ENCODE measurements at places on chromosomes 6 and 20.

DNA sequence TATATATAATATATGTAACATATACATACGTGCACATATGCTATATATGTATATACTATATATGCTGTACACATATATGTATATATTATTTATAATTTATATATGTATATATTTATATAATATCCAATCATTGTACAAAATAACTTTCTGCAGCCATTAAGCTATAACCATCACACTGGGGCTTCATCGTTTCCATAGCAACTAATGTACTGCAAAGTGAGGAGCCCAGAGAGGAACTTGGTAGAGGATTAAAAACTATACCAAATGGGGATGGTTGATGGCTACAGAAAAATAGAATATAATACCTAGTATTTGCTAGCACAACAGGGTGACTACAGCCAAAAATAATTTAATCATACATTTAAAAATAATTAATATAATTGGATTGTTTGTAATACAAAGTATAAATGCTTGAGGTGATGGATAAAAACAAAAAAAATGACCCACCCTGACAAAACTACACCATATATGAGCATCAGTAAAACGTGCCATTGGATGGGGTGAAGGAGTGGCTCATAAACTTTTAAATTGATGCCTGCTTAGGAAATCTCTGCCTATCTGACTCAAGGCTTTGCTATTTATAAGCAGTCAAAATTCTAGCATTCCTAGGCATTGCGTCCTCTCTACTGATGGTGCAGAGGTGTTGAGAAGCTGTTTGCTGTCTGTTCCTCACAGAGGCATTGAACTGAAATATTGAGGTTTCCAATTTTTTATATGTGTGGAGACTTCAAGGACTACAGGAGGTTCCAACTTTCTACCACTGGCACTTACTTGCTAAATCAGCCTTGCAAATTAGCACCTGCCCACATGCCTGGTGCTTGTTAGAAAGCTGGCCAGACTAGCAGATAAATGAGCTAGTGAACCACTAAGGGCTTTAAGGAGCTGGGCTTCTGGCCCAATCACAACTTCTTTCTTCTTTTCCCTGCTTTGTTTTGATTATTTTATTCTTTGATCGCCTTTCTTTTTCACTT is 190.1 kb downstream of the SCP2D1 start:
- DNase-seq = no peak

- DNase-seq = peak; percentile 28
Observed at GRCh38 chr6:149045404-149045803, 272.1 kb upstream of the TAB2 start.

GRCh38 chr6:133350928-133351327 is 109.8 kb downstream of the EYA4 start:
- DNase-seq = no peak

DNA sequence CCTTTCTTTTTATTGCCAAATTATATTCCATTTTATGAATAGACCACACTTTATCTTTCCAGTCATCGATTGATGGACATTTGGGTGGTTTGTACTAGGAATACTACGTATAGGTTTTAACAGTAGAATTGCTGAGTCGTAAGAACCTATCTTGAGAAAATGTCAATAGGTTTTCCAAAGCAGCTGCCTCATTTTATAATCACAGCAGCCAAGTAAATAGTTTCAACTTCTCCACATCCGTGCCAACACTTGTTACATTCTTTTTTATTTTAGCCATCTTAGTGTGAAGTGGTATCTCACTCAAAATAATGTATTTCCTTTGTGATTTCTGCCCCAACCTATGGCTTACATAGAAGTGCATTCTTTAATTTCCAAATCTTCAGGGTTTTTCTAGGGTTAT is 479.2 kb downstream of the CDH26 start:
- no peak for DNase-seq

DNA sequence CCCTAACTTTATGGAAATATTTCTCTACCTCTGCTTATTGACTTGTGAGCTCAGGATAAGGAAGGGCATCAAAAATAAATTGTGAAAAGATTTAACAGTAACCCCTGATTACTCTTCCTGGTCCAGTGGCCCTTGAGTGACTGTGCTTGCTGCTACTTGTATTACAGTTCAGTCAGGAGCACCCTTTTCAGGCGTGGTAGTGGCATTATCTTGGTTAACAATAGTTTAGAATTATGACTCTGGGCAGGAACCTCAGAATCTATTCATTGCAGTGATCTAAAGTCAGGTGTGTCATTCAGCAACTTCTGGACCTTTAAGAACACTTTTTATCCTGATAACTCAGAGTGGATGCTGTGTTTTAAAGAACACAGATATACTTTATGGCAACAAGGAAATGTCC is 43.4 kb downstream of the FAM135A start:
- no peak for DNase-seq

DNA sequence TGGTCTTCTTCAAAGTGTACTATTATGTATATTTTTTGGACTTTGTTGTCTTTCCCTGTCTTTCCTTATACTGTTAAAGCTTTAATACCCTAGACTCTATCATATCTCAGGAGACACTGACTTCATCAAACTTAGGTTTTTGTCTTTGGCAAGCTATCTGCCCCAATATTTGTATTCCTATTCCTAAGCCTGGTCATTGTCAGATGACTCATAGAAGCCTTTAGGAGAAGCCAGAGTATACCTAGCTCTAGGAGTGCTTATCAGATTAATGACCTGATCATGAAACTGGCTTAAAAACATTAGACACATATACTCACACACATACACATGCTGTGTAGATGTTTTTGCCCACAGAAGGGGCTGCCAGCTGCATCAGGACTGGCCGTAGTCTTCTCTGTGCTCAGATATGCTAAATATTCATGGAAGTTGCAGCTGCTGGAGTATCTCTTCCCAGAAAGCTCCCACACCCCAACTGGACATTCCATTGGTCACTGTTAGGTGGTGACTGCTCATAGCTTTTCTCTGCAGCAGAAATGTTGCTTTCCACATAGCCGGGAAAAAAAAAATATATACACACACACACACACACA is 102.0 kb downstream of the ANKS1A start:
- DNase-seq = no peak

Data from activated naive CD4-positive, alpha-beta T cell treated with Interleukin-2 at 50 U/mL for 16 hours (primary cell).